A172 (cell line): ENCODE measurements at places on chromosomes 11 and 22. TPM values are rescaled to one million over a fixed set of nuclear protein-coding genes. Genes with fewer than 3 reads are reported as not detected.

DNA sequence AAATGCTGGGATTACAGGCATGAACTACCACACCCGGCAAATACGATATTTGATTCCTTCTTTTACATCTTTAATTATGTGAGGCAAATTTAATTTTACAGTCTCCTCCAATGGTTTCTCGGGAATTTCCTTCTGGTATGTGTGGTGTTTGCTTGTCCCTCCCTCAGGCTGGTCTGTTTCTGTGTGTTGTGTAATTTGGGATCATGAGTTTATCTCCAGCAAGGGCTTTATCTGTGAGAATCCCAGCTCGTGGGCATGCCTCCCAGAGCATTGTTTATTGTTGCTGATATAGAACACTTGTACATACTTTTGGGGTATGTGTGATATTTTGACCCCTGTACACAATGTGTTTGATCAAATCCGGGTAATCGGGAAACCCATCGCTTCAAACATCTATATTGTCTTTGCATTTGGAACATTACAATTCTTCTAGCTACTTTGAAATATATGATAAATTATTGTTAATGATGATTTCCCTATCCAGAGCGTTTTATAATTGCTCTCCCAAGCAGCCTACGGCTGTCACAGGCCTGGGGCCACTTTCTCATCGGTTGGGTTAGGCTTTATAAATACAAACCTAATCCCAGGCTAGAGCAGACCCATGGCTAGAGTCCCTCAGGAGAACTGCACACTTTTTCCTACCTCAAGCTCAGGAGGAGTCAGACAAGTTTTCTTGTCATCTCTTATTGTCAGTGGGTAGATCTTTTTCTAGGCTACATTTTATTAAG lies 15.0 kb upstream of the PRR5 start:
- peak; percentile 16 for DNase-seq

DNA sequence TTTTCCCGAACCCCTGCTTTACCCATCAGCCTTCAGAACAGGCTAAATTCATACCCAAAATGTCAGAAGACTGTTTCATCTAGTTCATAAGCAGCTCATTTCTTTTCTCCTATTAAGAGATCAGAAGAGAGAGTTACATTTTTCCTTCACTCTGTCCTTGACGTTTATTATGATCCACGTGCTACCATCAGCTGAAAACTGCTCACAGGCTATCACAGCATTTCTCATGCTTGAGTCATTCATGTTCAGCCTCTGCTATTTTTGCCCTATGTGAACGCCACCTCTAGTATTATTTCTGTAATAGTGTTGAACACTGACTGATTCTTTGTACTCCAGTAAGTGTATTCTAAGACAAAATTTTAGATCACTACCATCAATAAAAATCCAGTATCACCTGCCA lies 51.9 kb downstream of the SLC1A2 start:
- peak; percentile 46 for DNase-seq

DNA sequence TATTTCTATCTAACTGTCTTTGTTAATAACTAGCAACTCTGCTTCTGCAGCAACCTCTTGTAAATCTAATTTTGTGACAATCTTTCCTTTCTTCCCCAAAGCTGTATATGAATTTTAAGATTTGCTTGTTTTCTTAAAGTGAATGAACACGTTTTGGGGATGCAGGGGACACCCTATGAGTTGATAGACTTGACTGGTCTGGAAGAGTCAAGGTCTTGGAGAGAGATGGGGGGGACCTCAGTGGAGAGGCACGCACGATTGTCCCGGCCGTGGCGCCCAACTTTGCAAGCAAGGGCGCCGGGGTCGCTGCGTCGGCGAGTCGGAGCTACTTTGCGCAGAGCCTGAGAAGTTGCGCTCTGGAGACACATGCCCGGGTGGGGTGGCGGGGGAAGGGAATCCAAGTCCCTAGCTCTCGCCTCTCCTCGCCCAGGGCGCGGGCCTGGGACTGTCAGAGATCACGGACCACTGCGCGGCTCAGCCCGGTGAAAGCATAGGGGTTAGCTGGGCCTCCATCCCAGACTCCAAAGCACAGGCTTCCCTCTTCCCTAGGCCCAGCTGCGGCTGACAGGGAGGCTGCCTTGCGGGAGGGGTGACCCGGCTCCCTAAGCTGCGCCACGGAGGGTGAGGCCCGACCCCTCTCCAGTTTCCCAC lies 854 bp downstream of the ABCC8 start:
- DNase-seq: no peak

DNA sequence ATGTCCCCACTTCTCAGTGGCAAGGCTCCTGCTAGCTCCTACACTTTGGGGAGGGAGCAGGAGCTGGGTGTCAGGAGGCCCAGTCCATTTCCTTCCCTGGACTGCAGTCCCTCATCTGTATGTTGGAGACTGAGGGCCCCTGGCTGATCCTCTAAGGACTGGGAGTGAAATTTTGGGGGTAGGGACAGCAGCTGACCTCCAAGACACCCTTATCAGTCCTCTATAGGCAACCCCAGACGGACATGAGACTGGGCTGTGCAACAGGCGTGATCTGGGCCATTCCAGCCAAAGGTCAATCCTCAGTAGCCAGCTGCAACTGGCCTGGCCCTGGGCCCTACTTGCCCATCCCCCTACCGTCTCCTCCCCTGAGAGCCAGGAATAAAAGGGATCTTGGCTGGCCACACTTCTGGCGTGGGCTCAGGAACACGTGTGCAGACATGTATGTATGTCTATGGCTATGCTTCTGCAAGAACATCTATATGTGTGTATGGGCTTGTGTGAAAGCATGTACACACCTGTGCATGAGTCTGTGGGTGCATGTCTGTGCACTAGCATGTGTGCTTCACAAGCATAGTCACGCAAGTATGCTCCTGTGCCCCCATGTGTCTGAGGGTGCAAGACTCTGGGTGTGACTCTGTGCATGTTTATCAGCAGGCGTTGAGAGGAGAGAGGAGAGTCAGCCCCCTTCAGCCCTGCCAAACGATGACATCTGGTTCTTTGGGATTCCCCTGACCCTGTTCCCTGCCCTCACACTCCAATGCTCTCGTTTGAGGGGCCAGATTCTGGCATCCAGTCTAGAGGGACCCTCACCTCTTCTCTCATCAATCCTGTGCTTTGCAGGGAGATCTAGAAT lies 24.6 kb upstream of the DGAT2 start:
- DNase-seq: no peak

DNA sequence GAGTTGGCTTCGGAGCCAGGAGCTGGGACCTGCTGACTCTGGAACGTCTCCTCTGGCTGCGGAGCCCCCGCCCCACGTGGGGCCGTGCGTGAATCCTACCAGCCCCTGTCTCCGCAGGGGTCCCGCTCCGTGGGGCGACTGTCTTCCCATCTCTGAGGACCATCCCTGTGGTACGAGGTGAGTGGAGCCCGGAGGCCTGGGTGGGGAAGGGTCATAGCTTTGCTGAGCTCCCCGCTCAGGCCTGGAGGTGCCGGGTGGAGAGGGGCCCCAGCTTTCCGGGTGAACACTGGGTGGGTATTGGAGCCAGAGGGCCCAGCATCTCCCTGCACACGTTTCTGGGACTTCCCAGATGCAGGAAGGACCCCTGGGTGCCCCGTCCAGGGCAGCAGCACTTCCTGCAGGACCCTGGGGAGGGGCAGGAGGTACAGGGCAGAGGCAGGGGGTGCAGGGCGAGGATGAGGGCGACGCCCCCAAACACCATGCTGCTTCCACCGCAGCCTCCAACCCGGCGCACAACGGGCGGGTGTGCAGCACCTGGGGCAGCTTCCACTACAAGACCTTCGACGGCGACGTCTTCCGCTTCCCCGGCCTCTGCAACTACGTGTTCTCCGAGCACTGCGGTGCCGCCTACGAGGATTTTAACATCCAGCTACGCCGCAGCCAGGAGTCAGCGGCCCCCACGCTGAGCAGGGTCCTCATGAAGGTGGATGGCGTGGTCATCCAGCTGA lies 3.8 kb downstream of the MUC5AC start:
- DNase-seq: no peak

GRCh38 chr22:38114484-38115398 lies 4.3 kb upstream of the BAIAP2L2 start:
- DNase-seq: peak; percentile 59

- DNase-seq: no peak
These were observed 256.8 kb upstream of the B3GAT1 start for GRCh38 chr11:134668796-134669195.

DNA sequence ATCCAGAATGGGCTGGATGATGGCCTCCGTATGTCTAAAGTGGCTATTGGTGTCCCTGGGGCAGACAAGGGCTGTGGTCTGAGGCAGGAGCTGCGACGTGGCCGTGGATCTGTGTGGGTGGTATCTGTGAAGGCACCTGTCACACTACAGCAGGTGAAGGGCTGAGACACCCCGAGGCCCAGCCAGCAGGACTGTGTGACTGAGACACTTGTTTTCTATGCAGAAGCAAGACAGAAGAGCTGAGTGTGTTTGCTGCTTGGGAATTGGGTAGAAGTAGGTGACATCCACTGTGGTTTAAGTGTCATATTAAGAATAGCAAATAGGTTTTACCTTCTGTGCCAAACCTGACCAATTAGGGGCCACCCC lies 35.0 kb downstream of the AMPD3 start:
- no peak for DNase-seq

DNA sequence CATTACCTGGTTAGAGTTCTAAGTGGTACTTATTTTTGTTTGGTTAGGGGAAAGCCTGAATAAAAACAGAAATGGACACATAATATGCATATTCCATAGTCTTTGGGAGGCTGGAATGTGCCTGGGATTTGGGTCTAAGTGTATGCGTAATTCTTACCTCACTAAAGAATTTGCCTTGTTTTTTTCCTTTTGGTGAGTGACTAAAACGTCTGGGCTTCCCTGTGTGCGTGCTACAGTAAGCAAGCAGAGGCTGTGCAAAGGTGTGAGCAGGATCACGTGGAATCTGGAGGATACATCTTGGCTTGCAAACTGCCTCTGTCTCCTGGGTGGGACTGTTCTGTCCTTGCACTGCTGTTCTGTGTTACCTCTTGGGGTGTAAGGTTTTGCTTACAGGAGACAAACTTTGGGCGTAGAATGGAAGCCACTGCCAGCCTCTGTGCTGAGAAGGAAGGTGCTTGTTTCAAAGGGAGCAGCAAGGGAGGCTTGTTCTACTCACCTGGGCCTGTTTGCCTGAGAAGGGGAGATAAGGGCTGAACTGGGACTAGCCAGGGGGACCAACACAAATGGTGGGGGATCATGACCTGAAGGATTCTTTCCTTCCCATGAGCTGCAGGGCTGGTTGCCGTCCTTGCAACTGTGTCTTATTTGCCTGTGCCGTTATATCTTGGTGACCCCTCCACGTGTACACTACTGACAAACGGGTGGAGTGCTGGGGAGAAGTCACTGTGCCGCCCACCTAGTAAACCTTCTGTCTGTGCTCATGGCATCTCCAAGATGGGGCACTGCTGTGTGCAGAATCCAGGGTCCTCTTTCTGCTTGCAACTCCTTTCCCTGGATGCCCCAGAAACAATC lies 4.5 kb downstream of the NEAT1 start:
- DNase-seq: peak; percentile 58

GRCh38 chr11:82869657-82870056 lies 30.6 kb downstream of the PRCP start:
- DNase-seq: no peak

DNA sequence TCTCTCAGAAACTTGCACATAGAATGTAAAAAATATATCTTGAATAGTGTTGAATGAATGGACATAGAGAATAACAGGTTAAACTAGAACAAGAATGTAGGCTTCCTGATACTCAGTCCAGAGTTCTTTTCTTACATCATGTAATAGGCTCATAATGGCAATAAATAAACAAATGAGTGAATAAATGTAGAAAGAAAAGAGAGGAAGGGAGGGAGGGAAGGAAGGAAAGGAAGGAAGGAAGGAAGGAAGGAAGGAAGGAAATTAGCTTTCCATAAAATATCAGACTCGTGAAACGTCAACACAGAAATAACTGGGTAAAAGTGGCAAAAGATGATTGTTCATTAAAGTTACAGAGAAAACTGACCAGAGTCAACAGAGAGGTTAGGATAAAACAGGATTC lies 2001.0 kb downstream of the LRRC4C start:
- no peak for DNase-seq

DNA sequence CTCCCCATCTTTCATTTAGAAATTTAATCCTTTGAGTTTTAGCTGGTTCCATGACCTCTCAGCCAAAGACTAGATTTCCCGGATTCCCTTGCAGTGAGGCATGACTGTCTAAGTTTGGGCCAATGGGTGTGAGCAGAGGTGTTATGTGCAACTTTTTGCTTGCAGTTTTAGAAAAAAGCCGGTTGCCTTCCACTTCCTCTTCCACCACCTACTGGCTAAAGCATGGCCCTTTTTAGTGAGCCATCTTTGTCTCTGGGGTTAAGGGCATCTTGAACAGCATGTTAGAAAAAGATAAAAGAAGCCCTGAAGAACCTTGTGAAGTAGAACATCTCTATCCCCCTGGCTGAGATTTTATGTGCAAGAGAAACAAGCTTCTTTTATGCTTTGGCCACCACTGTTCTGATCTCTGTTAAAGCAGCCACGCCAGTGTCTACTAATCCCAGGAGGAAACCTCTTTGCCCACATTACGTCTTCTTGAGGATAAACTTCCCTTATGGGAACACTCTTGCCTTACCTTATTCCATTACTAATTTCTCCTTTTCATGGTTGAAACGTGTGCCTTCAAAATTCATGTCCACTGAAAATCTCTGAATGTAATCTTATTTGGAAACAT lies 279.9 kb downstream of the TENM4 start:
- peak; percentile 1 for DNase-seq

- DNase-seq: peak; percentile 82
These were observed 101.4 kb upstream of the C11orf87 start for GRCh38 chr11:109320595-109320994.

Gene STIP1
- total RNA-seq: 424 and 474 TPM in 2 replicates

Gene BRMS1
- 95.8 and 104 TPM in 2 replicates for total RNA-seq

Gene NXPE4
- not detected in 2 replicates for total RNA-seq

Gene OR4A15
- total RNA-seq: not detected in 2 replicates

Gene TRPM5
- total RNA-seq: not detected in 2 replicates

Gene SPDYC
- not detected in 2 replicates for total RNA-seq

Gene NRGN
- total RNA-seq: 0.45 and 0.46 TPM in 2 replicates
